GM12878 (cell line): ENCODE measurements at places on chromosomes 11 and 22.

GRCh38 chr11:126211236-126212088, at the start of the genes FAM118B and RPUSD4:
Gene FAM118B (plus strand): TSS chr11:126211782. CDS start chr11:126235002, 23,220 bp downstream.
Gene RPUSD4 (minus strand): TSS chr11:126211650. CDS start chr11:126211638, 12 bp downstream.
- peak; percentile 87 for DNase-seq

DNA sequence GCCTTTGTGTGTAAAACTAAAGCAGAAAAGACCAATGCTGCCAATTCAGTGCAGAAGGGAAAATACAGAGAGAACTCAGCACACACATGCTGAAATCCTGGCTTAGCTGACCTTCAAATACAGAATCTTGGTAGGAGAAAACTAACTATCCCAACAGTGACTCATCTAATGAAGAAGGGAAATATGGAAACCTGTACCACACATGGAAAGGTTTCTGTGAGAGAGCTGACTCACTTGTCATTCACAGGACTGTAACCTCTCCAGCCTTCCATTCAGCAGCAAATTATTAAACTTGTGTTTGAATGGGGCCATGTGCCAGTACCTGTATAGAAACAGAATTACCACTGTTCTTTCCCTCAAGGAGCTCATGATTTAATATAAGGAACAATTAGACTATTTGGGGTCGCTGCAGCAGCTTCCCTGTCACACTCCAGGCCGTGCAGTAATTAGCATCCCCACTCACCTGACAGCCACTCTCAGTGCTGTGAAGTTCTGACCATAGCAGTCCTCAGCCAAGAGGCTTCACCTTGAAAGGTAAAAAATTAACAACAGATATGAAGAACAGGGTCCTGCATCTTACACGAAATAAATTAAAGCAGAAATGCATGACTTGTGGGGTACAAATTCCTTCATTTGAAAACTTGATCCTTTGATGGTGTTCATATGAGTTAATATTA, 53.9 kb downstream of the MSANTD4 start:
- DNase-seq = no peak

GRCh38 chr22:20781272-20781990, 7.5 kb downstream of the SERPIND1 start:
- DNase-seq = no peak

GRCh38 chr22:41966607-41967240, 2.5 kb upstream of the SEPTIN3 start:
- peak; percentile 54 for DNase-seq

- no peak for DNase-seq
Measured at GRCh38 chr11:86772999-86773398, 27.3 kb upstream of the PRSS23 start.

DNA sequence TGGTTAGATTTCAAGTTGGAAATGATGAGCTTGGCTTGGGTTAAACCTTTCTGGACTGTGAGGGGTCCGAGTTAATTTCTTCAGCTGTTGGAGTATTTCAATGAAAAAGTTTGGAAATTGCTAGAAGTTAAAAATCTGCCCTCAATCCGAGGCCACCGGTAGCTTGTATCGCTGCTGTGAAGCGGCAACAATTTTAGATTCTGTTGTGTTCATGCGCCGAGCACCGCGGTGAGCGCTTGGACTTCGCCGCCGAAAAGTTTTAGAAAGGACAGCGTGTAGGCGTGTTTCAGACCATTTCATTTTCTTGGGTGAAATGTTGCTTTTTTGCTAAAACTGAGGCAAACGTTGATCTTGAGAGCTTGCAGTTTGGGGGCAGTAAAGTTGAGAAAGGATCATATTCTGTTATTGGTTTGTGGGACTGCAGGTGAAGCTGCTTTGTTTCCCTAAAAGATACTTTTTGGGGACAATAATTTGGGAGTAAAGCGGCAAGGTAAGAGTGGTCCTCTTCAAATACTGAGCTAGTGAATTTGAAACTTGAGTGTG, 928 bp downstream of the FBXO7 start:
- no peak for DNase-seq

- peak; percentile 24 for DNase-seq
Measured at GRCh38 chr11:78187366-78188285, 800 bp downstream of the KCTD21 start.

DNA sequence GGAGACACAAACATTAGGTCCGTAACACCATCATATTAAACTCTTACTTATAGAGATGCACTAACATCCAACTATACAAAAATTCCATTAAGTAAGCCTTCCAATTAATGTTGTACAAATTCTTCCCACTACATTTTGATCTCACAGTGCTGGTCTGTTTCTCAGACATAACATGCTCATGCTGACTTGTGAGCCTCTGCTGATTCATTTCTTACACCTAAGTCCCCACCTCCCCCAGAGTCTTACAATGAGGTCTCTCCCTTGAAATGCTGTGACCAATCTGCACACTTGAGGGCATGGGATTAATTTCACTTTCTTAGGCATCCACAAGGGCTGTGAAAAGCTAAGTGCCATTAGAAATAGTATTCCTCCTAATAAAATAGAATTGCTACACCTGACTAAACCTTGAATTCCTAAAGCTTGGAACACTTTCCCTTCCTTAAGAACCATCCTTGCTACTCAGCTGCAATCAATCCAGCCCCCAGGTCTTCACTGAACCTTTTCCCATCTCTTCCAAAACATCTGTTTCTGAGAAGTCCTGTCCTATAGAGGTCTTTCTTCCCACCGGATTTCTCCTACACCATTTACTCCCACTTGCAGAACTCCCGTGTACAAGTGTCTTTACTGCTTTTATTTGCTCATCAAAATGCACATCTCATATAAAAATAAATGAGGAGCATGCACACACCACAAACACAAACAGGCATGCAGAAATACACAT, 2.0 kb downstream of the HBG1 start:
- no peak for DNase-seq

DNA sequence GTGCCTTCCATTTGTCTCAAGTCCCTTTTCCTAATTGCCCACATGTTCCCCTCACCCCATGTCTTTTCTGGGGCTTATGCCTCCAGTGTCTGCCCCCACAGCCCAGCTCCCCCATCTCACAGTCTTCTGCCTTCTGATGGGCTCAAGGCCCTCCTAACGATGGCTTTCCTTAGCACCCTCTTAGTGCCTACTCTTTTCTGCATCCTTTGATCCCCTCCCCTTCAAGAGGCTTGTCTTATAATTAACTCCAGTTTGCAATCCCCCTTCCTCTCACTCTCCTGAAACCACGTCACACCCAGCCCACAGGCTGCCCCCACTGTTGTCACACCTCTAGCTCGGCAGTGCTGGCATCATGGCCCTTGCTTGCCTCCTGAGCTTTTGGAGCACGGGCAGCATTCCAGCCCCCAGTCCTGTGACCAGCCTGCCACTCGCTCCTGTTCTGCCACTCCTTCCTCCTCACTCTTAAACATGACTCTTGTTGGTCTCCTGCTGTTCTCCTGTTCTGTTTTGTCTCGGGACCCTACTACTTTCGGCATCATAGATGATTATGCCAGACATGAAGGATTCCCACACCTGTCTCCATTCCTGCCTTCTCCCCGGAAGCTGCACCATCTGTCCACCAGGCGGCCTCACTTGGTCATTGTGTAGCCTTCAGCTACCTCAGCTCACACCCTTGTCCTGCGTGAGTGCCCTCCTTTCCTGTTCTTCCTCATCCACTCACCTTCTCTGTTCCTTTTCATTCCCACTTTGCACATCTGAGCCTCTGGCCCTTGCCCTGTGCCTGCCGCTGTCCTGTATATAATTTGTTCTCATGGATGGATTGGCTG, 26.1 kb downstream of the UBE2L3 start:
- DNase-seq = no peak

DNA sequence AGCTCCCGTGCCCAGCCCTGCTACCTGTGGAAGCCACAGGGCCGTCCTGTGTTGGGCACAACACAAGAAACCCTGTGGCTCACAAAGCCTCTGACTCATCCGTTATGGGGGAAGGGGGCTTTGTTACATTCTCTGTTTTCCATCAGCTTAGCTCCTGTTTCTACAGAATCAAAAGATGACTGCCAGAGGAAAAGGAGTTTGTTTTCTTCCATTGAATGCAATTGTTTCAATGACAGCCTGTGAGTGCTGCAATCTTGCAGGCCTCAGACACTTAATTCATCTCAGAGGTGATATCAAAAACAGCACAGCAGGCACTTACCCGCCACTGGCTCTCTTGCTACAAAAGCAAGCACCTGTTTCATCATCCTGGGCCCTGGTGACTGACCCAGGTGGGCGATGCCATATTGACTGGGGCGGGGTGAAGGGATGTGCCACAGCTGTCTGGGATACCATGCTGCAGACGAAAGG, 194.3 kb downstream of the OPCML start:
- DNase-seq = no peak

DNA sequence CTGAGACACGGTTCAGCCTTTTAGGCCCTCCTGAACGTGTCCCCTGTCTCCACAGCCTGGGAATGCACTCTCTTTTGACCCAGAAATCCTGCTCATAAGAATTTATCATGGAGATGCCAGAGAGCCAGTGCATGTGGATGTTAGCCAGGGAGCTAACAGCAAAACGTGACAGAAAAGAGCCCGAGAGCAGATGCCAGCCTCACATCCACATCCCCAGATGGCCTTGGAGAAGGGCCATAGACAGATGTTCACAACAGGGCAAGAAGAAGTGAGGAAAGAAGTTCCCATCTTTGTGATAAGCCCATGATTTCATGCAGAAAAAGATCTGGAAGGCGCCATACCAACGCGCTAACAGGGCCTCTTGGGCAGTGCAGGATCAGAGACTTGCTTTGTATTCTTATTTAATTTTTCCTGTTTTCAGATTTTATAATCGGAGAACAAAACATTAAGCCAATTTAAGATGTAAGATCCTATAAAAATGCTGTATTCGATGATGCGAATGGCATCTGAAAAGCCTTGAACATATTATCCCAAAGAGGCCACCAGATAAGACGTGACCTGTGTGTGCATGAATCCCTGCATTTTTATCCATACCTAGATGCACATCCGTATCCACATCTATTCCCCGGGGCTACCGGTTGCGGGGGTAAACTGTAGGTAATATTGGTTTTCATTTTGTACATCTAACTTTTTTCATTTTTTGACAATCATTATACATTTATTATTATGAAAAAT, 48.7 kb downstream of the IGLL5 start:
- no peak for DNase-seq

GRCh38 chr22:40813912-40814315, 5.2 kb downstream of the SLC25A17 start:
- no peak for DNase-seq

DNA sequence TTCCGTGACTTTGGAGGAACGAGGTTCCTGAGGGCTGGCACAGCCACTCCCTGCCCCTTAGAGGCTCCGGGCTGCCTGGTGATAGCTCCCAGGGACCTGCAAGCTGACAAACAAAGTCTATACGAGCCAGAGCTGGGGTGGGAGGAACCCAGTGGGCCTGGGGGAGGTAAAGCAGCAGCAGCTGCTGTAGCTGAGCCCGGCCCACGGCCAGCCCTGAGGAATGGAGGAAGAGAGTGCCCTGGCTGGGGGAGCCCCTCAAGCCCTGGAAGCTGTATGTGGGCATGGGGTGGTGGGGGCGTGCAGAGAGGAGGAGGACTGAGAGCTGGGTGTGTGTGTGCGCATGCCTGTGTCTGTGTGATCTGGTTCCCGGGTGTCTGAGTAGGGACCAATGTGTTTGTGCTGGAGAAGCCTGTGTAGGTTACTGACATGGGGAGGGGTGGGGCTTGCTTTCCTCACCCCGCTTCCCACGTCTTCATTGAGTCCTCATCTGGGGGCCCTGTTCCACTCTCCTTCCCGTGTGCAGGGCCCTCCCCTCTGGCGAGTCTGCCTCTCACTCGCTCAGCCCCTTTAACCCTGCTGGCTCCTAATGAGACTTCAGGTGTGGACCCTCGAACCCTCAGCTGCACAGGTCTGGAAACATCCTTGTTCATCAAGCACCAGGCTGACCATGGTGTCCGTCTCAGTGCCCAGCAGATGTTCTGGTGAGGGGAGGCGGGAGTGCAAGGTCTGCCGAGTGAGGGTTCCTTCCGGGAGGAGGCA, 10.8 kb downstream of the ST3GAL4 start:
- DNase-seq = no peak

DNA sequence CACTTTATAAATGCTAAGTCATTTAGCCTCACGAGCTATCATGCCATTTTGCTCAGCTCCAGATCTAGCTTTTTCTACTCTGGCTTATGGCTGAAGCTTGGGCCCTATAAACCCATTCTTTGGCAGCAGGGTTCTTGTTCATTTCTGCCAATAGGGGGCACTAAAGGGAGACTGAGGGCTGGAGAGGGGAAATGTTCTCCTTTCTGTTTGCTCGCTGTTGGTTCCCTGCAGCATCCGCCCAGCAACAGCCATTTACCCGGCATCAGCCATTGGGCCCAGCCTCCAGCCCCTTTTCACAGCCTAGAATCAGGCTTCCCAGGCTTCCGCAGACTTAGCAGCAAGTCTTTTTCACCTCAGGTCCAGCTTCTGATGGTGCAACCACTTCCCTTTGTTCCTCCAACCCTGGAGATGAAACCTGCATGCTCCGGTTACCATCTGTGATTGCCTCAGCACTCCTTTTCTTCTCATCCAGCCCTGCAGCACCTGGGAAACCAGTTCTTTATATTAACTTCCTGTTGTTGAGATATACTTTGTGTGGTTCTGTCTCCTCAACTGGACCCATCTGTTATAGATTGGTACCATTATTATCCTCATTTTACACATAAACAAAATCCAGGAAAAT, 4.2 kb upstream of the ME3 start:
- no peak for DNase-seq

GRCh38 chr11:128620309-128621100, 33.1 kb upstream of the ETS1 start:
- DNase-seq = no peak

DNA sequence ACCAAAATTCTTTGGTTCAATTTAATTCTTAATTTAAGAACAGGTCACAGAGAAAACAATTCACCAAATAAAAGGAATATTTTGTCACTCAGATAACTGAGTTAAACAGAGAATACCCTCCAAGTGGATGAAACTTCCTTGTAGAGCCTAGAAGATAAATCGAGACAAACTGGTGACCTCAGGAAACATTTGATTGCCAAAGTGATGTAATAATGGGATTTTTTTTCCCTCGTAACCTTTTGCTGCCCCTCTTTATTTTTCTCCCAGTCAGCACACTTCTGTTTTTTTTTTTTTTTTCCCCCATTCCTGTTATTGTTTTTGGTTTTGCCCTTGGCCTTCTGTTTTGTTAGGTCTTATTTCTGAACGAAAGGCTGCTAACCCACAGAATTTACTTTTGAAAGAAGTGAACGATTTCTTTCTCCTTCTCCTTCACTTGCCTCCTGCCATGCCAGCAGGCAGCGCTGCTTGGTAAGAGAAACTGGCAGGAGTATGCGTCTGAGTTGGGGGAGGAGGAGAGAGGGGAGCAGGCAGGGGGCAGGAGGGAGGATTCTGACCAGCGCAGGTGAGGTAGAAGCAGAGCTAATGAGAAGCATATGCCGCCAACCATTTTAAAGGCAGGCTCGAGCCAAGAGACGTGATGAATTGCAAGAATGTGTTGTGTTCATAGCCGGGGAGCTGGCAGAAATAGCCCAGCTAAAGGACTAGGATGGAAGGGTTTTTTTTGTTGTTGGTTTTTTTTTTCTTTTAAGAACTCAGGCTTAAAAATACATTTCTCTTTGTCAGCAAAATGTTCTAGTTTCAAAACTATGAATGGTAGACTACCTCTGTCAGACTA, 121.9 kb upstream of the MTMR2 start:
- no peak for DNase-seq

GRCh38 chr11:118914178-118914918, 11.4 kb downstream of the BCL9L start:
- DNase-seq = no peak

GRCh38 chr11:75031771-75032549, 43.2 kb downstream of the NEU3 start:
- DNase-seq = no peak
